ENCODE measurements at places on chromosomes 1 and 21. TPM values are rescaled to one million over a fixed set of nuclear protein-coding genes. Genes with fewer than 3 reads are reported as not detected.

- DNase-seq, result no peak
Measured at GRCh38 chr1:106360252-106360651, 696.2 kb upstream of the PRMT6 start.

The MATN1 gene
- 0.08 TPM for total RNA-seq

DNA sequence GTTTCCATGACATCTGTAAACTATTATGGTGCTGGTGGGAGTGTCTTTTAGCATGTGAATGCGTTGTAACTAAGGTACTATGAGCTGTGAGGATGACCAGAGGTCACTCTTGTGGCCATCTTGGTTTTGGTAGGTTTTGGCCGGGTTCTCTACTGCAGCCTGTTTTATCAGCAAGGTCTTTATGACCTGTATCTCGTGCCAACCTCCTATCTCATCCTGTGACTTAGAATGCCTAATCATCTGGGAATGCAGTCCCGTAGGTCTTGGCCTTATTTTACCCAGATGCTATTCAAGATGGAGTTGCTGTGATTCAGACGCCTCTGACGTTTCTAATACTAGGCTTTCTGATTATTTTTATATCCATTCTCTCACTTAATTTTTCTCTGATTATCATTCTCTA lies 9.4 kb downstream of the NCAM2 start:
- DNase-seq, result no peak

DNA sequence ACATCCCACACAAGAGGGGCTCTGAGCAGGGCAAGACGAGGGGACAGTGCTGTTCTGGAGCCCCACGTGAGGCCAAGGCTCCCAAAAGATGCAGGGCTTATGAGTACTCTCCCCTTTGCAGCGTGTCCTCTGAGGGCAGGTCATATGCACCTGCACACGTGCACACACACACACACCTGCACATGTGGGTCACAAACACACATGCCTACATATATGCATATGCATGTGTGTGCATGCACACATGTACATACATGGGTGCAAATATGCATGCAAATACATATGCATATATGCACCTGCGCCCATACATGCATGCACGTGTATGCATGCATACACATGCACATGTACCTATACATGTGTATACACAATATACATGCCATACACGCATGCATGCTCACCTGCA lies 197.9 kb downstream of the NPHP4 start:
- no peak for DNase-seq

DNA sequence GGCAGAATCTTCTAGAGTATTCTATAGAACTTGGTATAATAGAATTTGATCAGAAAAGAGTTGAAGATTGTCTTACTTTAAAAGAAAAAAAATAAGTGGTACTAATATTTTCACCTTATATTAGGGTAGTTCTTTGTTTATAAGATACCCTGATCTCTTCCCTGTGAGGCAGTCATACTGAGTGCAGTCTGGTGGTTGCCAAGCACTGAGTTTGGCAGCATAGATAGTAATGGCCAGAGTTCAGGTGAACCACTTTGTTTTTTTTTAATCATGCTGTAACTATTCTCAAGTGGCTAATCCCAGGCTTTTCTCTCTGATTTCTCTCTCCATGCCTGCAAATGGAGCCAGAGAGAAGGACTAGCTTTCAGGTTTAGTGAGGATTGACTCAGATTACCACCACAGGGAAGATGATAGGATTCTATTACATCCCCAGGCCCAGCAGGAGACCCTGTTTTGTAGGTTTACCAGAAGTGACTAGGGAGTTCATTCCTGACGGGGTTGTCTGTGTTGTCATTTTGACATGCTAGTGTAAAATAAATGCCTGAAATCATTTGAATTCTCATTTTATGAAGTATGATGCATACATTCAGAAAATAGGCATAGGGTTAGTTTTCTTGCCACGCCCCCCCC lies 16.7 kb downstream of the KDM1A start:
- DNase-seq, result no peak

The OXCT2 gene
- total RNA-seq, result 0.55 TPM

The KLHDC8A gene
- not detected for total RNA-seq

DNA sequence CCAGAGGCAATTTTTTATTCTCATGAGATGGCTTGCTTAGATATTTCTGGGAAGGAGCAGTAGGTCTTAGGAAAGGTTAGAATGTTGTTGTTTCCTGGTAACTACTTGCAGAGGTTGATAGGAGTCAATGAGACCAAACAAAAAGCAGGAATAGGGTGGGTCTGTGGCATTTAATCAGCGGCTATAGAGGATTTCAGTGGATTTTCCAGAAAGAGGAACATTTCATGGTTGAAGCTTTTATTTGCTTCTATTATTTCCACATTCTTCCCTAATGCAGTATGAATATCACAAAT lies 111.3 kb upstream of the PALMD start:
- no peak for DNase-seq

DNA sequence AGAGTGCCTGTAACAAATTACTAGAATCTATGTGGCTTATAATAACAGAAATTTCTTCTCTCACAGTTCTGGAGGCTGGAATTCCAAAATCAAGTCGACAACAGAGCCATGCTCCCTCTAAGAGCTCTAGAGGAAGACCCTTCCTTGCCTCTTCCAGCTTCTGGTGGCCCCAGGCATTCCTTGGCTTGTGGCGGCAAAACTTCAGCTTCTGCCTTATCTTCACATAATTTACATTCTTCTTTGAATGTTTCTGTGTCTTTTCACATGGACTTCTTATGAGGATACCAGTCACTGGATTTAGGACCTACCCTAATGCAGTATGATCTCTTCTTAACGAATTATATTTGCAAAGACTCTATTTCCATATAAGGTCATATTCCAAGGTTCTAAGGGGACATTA lies 324.4 kb downstream of the PCP4 start:
- no peak for DNase-seq

DNA sequence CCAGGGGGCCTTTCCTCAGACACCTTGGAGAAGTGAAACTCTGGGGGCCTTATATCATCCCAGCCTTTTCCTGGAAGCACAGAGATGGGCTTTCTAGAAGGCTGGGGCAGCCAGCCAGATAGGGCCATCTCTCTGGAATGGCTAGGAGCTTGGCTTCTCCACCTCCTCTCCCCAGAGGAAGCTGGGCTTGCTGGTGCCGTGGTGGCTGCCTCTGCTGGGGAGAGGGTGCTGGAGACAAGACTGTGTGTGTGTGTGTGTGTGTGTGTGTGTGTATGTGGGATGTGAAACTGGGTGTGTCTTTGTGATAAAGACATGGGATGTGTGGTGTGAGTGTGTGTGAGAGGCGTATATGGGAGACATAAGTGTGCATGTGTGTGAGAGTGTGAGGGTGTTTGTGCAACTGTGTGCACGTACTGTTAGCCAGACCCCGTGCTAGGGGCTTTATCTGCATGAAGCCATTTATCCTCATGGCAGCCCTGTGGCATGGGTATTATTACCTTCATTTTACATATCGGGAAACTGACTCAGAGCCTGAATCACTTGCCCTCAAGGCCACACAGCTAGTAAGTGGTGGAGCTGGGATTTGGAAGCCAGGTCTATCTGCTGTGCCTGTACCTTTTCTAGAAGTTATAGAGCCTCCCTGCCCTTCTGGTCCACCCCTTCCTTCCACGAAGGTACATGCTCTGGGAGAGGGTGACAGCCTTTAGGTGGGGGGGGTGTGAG lies 44.2 kb downstream of the PTPRU start:
- DNase-seq, result no peak

DNA sequence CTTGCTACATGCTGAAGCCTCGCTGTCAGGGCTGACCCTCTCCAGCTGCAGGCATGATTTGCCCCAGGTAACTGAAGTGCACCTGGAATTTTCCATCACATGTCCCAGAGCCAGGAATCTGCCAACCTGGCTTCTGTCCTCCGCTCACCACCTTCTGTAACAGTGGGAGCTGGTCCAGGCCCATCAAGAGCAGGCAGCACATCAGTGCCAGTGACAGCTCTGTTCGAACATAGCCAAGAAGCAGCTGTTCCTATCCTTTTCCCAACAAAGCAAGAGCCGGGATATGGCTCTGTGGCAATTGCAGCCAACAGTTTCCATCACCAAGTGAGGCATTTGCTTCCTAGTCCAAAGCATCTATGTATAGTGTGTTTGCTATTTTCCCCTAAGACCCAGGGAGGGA lies 42.2 kb upstream of the KANK4 start:
- DNase-seq, result no peak

- no peak for DNase-seq
Measured at GRCh38 chr1:9416918-9417500, 122.3 kb upstream of the SLC25A33 start.

The NHLH1 gene
- total RNA-seq, result 0.09 TPM

The PLA2G2A gene
- 41.5 TPM for total RNA-seq

DNA sequence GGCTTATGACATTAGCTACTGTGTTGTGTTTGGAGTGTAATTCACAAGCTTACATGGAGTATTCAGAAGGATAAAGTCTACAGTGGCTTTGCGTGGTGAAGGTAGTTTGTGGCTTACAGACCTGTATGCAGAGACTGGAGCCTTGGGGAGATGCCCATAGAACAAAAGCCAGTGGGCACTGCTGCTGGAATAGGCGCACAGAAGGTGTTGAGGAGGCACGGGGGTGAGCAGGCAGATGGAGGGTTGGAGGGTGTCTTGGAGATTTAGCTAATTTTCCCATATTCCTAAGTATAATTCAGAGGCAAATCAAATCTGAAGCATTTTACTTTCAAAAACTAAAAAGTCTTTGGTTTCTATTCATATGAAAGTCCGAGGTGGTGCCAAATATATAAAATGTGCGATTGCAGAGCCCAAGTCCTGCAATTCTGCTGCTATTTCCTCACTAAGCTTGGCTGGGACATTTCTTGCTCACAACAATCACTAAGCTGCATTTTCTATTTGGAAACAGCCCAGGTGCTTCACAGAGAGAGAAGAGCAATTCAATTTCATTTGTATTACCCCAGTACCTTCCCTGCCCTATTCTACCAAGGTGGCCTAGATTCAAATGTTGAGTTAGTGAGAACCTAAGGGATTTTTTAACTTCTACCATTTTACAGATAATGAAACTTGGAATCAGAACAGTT lies 48.5 kb downstream of the FH start:
- DNase-seq, result no peak

DNA sequence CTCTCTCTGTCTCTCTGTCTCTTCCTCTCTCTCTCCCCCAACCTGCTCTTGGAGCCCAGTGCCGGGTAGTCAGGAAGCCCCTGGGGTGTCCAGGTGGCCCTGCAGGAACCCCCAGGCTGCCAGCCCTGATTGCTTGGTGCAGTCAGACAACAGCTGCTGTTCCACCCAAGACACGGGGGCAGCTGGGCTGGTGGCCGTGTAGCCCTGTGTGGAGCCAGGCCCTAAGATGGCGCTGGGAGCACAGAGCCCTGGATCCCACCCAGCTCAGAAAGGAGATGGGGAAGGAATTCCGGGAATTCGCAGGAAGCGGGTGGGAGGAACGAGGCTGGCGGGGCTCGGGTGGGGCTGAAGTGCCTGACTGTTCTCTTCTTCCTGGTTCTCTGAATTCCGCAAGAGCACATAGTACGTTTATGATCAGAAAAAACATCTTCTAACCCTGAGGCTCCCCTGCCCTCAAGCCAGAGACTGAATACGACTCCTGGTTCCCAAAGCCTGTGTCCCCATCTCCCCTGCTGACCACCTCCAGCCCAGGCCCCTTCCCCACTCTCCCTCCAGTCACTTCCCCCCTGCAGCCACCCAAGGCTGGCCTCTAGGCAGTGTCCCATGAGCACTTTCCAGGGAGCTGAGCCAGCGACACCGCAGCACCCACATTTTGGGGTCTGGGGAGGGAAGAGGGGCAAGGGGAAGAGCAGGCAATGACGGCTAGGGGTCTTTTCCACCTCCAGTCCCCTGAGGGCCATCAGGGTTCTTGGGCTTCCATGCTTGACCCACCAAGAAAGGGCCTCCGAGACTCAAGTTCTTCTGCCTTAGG lies 55.0 kb downstream of the WNT9A start:
- peak; percentile 66 for DNase-seq

DNA sequence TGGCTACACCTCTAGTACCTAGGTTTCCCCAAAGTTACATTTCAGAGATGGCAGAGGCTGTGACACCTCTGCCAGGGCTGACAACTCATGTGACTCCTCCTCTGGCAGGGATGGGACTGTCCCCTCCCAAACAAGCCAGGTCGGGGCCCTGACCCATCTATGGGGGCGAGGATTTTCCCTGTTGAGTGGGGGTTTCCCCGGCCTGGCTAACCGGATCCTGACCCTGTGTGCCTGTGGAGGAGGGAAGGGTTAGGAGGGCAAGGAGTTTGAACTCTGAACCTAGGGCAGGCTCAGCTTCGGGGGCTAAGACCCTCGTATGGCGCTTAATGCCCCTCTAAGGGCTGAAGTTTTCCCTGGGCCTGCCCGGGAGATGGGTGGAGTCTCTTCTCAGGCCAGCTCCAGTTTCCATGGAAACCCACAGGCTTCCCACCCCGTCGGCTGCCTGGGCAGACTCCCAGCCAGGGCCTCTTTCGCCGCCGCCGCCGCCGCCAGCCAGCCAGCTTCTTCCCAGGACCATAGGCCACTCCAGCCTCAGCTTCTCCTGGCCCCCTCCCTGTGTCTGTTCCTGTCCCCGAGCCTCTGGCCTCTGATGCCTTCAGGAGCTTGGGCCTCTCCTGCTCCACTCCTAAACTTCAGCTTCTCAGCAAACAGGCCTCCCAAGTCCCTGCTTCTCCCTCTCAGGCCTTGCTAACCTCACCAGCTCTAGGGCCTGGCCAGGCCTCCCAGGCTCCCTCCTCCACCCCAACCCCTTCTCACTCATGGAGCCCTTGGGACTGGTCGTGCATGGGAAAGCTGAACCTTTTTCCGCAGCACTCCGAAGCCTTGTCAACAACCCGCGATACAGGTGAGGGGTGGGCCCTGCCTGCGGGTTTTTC lies at the start of gene BTBD19:
Gene BTBD19, plus strand, starts transcription at position 461 of the 875 bp plus-strand sequence. Its CDS starts 298 bp downstream, at position 759.
- peak; percentile 86 for DNase-seq

The KRTAP12-2 gene
- not detected for total RNA-seq

GRCh38 chr1:241012708-241013340 lies 344.2 kb downstream of the RGS7 start:
- no peak for DNase-seq

The FAM167B gene
- total RNA-seq, result 15.2 TPM

The RGS1 gene
- 7.9 TPM for total RNA-seq

- no peak for DNase-seq
Measured at GRCh38 chr1:67748630-67749029, 63.6 kb downstream of the GADD45A start.

- no peak for DNase-seq
Measured at GRCh38 chr1:206821493-206821892, 43.9 kb upstream of the IL20 start.

The AGBL4 gene
- total RNA-seq, result 0.32 TPM

The CBS gene
- 18.2 TPM for total RNA-seq

Data from left lung (tissue), 14 donors.